Glutamatergic neuron (in vitro differentiated cells): ENCODE measurements at places on chromosomes 6 and 20.

DNA sequence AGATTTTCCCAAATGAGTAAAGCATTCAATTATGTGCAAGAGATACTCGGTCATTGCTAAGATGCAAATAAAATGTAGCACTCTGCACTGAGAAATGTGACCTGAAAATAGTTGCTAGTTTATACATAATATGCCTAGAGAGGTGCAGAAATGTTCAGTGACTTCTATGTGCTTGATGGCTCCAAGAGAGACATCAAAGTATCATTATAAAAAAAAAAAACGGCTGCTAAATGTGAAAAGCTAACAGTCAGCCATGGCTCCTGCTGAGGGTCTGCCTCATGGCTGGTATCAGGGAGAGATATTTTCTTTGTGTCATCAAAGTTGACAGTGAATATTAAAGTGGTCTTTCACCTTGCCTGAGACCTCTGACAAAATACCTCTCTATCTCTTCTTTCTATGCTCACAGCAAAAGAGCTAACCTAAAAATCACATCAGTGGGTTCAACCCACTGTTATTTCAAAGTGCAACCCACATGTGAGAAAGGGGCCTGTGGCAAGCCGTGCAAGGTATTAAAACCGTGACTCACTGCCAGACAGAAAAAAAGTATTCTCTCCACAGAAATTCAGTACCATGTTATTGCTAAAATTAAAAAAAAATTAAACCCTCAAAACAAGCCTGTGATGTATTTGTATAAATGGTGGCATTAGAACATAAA is 259.0 kb downstream of the HIVEP2 start:
- DNase-seq: no peak

- no peak for DNase-seq
Observed at GRCh38 chr20:62027116-62027515, 38.6 kb downstream of the TAF4 start.

DNA sequence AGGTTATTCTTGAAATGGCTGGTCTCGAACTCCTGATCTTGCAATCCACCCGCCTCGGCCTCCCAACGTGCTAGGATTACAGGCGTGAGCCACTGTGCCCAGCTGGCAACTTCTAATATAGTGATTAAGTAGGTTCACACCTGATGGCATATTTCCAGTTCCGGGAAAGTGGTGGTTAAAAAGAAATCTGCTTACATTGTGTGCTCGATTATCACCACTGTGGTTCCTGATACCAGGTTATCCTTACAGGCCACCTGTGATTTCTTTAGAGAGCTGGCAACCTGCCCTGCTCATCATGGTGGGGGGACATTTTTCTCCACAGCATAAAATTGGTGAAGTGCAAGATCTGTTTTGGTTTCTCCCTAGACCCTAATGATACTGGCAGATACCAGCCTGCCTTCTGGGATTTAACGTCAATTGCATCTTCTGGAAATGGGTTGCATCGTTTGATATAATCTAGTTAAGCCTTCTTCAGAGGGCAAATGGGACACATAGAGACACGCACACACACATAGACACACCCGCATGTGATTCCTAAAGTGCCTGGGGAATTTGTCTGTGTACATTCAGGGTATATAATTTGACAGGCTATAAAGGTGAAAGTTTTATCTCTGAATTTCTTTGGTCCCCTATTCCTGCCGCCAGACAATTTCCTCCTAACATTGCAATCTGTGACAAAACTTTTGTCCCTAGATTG is 49.7 kb upstream of the CITED2 start:
- no peak for DNase-seq

DNA sequence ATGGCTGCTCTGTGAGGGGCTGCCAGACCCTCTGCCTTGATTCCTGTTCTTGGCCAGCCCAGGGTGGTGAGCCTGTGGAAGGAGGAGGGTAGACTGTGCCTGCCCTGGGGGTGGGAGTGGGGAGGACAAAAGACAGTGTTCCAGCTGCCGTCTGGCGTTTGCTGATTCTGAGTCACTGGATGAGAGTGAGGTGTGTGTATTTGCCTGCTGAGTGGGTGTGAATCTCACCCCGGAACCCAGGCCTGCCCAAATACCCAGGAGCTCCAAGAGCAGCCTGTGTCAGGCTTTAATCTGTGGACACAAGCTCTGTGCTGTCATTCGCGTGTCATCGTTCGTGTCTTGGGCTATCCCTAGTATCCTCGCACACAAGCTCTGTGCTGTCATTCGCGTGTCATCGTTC is 2.6 kb upstream of the LKAAEAR1 start:
- DNase-seq: no peak

DNA sequence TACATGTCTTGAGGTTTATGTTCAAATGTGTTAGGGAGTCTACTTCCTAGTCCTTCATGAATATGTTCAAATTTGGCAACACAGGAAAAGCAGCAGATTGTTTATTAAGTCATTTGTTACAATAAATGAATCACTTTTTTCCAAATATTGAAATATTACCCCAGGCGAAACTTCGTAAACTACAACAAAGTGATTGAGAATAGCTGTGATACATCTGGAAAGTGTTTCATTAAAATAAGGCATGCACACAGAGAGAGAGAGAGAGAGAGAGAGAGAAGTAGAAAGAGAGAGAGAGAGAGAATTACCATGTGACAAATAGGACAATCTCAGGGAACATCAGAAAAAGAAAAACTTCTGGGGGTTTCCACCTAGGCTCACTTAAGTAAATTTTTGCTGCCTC is 363.1 kb upstream of the PTCHD4 start:
- no peak for DNase-seq
